ENCODE measurements at places on chromosomes 6 and 20.

- no peak for DNase-seq
Measured at GRCh38 chr6:11644071-11644470, 106.5 kb downstream of the TMEM170B start.

DNA sequence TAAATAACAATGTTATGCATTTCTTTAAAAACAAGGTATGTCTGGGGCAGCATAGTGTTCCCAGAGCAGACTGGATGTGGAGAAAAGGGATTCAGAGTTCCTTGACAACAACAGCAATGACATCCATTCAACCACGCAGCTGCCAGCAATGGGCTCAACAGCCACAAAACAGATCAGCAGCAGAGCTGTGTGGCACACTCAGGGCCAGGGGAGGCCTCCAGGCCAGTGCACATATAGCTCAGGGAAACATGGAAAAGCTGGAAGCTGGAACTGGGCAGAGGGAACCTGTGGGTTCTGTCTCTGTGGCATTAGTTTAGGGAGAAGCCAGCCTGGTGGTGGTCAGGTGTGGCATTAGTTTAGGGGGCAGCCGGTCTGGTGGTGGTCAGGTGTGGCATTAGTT is 148.3 kb downstream of the SMOC2 start:
- no peak for DNase-seq

DNA sequence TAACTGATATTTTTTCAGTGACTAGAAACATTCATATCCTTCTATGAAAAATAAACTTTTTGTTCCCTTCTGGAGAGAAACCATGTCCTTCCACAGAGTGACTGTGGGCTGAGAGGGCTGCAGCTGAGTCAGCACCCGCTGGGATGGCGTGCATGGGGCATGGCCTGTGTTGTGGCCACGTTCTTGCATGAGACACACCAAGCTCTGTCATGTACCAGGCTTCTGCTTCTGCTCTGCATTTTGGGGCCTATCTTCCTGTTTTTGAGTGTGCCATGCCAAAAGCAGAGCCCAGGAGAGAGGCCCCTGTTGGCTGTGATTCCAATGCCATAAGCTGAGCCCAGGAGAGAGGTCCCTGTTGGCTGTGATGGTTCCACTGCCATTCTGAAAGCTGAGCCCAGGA is 10.8 kb downstream of the APMAP start:
- DNase-seq, result no peak

DNA sequence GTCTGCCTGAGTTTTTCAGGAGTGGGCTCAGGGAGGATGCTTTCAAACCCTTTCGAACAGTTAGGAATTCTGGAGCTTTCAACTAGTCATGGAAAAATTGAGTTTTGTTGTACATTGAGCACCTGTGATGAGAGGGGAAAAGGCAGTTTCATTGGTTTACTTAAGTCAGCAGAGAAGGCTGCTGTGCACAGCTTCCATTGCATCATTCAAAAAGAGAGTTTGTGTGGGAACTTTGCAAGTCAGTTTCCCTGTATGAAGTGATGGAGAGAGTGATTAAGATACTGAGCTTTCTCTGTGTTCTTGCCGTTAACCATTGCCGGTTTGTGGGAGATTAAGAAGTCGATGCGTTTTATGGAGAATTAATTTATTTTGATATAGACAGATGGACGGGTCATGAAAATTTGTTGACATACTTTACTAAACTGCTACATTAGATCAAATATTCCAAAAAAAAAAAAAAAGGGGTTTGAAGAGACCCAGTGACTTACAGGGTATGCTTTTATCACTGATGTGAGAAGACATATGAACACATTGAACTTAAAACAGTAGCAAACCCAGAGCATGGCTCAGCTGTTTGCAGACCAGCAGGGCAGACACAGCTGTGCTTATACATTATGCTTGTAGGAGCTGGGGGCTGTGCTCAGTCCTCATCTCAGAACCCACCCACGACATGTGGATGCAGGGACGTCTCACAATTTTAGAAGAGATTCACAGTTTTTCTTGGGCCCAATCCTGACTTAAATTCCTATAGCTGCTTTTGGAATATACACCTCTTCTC is 234.1 kb downstream of the SOX4 start:
- no peak for DNase-seq

GRCh38 chr20:58366866-58367265 is 22.2 kb upstream of the VAPB start:
- no peak for DNase-seq

DNA sequence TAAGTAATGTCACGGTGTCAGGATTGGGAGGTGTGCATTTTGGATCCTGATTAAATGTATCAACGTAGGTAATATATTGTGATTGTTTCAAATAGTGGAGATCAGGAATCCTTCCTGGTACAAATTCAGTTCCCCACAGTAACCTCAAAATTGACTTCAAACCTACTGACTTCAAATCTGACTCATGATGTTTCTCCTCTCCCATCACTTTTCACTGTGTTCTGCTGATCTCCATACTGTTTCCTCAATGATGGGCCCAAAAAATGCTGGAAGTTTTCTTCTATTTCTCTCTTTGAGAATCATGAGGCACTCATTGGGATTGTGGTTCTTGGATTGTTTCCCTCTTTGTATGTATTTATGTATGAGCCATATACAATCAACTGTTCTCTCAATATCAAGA is 35.9 kb downstream of the LAMA2 start:
- no peak for DNase-seq

DNA sequence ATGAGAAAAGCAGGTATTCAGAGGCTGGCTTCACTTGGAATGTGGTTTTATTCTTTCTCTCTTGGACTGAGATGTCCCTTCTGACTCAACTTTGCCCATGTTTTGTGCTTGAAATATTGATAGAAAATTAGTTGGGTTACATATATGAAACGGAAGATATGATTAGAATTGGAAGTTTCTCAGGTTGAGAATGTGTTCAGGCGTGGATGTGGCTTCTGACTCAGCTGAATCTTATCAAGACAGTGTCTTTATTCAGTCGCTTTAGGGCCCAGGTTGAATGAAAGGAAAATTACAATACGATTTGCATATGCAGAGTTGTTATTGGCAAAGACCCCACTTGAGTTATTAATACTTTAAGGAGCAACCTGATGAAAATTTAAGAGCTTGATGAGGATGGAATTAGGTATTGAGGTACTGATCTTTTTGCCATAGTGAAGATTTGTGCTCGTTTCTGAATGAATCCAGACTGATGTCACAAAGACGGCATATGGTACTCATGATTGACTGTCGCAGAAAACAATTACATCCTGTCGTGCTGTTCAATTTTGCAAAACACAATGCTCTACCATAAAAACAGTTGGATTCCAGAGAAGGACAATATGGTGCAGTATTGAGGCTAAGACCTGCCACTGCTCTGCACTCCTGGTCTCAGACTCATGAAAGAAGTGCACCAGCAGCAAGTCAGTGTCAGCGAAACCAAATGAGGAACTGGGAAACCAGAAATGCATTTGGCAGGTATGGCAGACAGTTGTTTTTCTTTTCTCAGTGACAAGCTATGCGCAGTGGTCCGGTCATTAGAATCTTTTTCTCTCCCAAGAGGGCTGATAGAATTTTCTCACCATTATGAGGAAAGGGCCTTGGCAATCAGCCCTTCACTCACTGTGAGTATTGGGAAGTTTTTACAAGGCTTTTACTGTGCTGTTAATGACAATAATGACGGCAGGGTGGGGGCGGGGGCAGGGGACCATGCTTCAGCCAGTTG is 158.3 kb downstream of the DOK5 start:
- no peak for DNase-seq

GRCh38 chr6:37396571-37397180 is 36.3 kb upstream of the CMTR1 start:
- DNase-seq, result no peak

- no peak for DNase-seq
Measured at GRCh38 chr6:125797120-125797885, 6.5 kb downstream of the NCOA7 start.

GRCh38 chr20:19808498-19808897 is 50.4 kb downstream of the RIN2 start:
- DNase-seq, result no peak

- DNase-seq, result no peak
Measured at GRCh38 chr6:107849325-107849724, 25.2 kb upstream of the SCML4 start.

DNA sequence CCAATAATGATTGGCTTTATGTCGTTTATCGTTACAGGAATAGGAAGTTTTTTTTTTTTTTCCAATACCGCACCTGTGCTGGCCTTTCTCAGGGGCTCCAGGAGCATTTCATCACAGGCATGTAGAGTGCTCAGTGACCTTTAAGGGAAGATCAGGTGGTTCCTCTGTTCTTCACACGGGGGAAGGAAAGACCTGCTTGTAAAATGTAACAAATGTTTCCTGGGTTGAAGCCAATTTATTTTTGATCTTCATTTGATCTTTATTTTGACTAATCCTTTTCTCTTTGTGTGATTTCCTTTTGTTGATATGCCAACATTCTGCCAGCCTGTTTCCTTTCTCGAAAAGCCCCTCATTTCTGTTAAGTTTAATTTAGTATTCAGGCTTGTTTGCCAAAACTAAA is 61.9 kb upstream of the HBS1L start:
- no peak for DNase-seq

- no peak for DNase-seq
Measured at GRCh38 chr20:51563486-51564332, 21.2 kb upstream of the NFATC2 start.

DNA sequence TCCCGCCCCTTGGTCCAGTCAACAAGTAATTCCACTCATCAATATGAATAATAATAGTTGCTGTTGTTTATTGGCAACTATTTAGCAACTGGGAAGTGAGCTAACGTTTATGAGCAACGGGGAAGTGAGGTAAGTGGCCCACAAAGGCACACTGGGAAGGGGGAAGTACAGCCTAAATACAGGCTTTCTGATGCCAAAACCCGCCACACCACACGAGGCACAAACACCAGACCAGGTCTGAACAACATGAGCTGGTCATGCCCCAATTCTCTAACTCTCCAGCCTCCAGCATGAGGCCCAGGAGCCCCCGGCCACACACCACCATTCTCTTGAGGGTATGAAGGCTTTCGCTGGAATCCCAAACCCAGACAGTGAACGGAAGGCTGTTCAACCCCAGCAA is 50.8 kb downstream of the PREX1 start:
- DNase-seq, result no peak

- DNase-seq, result no peak
Measured at GRCh38 chr6:73566954-73567591, 46.2 kb upstream of the EEF1A1 start.

- no peak for DNase-seq
Measured at GRCh38 chr6:79215213-79215824, 19.2 kb downstream of the HMGN3 start.

DNA sequence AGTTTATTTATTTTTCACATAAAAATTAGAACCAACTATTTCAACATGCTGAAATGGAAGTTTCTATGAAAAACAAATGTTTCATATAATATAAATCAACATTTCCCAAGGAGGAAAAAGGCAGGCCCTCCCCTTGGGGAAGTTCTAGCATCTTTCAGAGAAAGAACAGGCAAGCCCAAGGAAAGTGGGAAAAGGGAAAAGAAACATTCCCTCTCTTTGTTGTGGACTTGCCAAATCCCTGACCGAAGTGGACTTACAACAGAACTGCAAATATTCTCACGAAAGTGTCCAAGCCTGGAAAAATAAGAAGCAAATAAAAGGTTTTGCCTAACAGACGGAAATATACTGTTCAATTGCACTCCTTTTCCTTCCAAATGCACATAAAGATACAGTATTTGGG is 214.4 kb downstream of the ATXN1 start:
- no peak for DNase-seq

Measured in stimulated activated CD4-positive, alpha-beta T cell treated with anti-CD3 and anti-CD28 coated beads, Interleukin-1b, Interleukin-23, amount 100 ng/mL, for 1 hour (primary cell).